ENCODE measurements at places on chromosomes 3 and 15. TPM values are rescaled to one million over a fixed set of nuclear protein-coding genes. Genes with fewer than 3 reads are reported as not detected.

The SMCO1 gene
- total RNA-seq = not detected

- no peak for DNase-seq
Observed at GRCh38 chr3:33388374-33389100, 51.7 kb downstream of the UBP1 start.

- DNase-seq = no peak
Observed at GRCh38 chr3:169173231-169173630, 490.3 kb downstream of the MECOM start.

DNA sequence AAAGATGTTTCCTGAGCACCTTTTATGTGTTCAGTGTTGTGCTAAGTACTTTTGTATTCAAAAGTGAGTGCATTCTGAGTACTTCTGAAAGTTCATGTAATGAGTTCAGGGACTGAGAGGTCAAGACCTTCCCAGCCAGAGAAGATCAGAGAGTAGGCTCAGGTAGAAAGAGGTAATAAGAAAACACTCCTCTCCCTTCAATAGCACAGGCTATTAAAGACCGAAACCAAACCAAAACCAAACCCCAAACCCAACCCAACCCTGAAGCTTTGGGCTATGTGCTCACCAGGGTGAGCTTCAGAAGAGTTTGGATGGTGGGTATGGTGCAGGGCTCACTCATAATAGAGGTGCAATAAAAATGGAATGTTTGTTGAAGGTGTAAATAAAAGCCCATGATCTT is 76.7 kb upstream of the FAM3D start:
- DNase-seq = no peak

DNA sequence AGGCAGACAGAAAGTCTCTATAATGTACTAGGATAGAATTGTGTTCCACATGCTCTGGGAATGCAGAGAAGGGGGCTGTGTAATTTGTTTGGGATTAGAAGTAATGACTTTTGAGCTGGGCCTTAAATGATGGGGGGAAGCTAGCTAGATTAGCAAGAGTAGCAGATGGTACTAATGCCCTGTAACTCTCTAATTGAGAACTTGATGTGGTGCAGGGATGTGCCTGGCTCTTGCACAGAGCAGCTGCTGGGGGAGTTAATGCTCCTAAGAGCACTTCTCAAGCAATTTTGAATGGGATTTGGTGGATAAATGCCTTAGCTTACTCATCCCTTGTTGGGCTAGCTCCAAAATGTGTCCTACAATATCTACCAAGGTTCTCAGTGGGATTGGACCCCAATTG is 12.4 kb upstream of the SYN2 start:
- no peak for DNase-seq

- DNase-seq = no peak
Observed at GRCh38 chr3:63571682-63572081, 80.8 kb upstream of the SNTN start.

- DNase-seq = no peak
Observed at GRCh38 chr3:141414800-141415462, 46.6 kb downstream of the ZBTB38 start.

Measured in ureter (tissue), 1 donor.